ENCODE measurements at places on chromosomes 4 and X. TPM values are rescaled to one million over a fixed set of nuclear protein-coding genes. Genes with fewer than 3 reads are reported as not detected.

DNA sequence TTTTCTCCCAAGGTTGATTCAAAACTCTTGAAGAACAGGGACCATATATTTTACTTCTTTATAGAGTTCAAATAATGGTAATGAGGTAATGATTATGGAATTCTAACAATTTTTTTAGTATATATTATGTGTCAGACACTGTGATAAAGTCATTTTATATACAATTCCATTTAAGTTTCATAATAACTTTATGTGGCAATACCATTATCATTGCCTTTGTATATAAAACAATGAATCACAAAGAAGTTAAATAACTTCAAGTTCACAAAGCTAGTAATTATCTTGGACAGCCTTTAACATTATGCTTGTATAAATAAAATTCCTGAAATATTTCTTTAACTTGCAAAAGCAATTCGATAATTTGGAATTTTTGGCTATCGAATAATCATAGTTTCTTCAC lies 20.6 kb downstream of the MAGEC1 start:
- no peak for DNase-seq

- DNase-seq, result no peak
Measured at GRCh38 chr4:82559735-82560120, 2.1 kb downstream of the TMEM150C start.

- no peak for DNase-seq
Measured at GRCh38 chrX:40755291-40756249, 20.2 kb upstream of the MED14 start.

DNA sequence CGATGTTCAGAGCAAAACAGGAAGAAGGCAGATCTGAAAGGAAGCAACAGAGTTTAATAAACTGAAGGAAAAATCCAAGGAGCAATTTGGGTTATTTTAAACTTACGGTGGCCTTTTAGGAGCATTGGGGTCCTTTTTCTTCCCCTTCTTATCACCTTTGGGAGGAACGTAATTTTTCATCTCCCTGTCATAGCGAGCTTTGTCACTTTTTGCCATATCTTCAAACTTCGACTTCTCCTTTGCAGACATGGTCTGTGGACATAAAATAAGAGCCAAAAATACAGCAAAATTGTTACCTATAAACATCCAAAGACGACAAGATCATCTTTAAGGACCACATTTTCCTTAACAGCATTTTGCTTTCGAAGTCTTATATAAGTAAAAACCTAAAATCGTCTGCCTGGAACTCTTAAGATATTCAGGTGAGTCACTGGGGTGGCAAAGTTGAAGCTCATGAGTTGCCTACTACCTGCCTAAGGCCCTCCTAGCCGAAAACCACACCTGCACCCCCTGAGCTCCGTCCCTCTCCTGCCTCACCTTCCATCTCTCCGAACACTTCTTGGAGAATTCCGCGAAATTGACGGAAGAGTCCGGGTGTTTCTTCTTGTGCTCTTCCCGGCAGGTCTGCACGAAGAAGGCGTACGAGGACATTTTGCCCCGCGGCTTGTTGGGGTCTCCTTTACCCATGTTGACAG lies 1.0 kb downstream of the HMGB2 start:
- peak; percentile 44 for DNase-seq

Gene CFAP47
- polyA plus RNA-seq, result not detected

GRCh38 chrX:122622795-122623194 lies 561.3 kb upstream of the GRIA3 start:
- no peak for DNase-seq

GRCh38 chr4:38762560-38762959 lies 20.2 kb downstream of the TLR10 start:
- no peak for DNase-seq

- DNase-seq, result no peak
Measured at GRCh38 chrX:18297251-18297650, 57.2 kb downstream of the SCML2 start.

DNA sequence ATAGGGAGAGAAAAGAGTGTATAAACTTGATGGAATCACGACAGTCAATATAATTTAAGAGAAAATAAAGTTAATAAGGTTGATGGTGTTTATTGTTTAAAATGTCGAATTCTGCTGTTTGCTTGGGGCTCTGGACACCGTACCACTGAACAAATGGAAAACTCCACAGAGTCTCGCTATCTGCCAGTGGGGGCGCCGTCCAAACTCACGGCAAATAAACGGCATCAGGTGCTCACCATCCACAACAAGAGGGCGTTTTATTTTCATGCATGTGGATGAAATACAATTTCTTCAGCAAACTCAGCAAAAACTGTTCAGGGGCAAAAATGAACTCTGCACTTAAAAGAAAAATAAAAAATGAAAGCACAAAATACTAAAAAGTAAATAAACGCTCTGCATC lies 46.6 kb upstream of the FAM47C start:
- DNase-seq, result no peak

GRCh38 chr4:128782875-128783614 lies 26.5 kb upstream of the JADE1 start:
- no peak for DNase-seq

DNA sequence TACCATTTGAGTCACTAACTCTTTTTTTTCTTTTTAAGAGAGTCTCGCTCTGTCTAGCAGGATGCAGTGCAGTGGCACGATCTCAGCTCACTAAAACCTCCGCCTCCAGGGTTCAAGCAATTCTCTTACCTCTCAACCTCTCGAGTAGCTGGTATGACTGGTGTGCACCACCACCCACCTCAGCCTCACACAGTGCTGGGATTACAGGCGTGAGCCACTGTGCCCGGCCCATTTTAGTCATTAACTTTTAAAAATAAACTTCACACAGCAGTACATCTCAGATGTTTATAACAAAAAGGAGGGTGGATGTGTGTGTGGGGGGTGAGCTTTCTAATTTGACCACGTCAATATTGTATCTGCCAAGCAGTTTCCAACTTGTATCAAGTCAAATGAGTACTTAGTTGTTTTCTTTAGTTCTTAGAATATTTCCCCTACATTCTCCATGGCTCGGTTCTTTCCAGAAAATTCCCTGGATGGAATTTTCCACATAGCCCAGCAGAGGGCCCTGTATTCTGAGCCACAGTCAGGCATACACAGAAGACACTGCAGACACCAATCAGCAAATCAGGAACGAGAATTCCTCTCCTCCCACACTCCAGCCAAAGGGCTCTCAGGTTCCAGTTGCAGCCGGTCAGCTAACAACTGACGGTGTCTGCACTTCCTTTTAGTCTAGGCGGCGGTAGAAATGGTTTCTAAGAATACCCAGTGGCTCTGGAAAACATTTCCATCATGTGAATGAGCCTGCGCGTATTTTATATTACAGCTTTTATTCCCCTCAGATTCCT lies 20.1 kb upstream of the ARAF start:
- DNase-seq, result peak; percentile 87

- DNase-seq, result no peak
Measured at GRCh38 chrX:112630187-112630586, 49.6 kb downstream of the LHFPL1 start.

DNA sequence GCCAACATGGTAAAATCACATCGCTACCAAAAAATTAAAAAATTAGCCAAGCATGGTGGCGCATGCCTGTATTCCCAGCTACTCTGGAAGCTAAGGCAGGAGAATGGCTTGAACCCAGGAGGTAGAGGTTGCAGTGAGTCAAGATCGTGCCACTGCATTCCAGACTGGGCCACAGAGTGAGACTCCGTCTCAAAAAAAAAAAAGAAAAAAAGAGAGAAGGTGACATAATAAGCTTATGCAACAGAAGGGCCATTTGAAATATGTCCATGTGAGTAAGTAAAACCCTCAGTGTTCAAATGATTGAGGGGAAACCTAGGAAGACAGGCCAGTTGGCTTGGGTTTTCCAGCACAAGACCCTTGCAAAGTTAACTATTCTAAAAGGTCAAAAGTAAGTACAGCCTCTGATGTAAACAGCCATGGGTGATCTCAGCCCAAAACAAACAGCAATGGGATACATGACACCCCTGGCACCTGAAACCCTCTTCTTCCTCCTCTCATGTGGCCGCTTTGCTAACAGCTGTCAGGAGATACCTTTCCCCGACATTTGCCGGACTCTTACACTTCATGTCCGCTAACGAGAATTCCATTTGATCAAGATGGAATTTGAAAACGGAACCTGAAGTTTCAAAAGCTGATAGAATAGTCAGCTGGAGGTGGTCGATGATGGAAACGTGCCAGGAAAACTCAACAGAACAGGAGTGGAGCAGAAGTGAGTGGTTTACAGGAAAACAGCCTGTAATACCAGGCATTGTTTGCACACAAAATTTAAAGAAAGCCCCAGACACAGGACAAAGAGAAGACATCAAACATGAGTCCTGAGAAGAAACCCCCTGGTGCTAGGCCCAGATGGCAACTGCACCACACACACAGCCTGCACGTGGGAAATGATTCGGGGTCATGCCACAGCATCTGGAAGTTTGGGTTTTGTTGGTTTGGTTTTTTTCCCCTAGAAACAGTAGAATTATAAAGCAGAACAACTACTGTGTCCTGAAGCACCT lies 93.0 kb upstream of the STS start:
- DNase-seq, result no peak

Gene CT45A10
- not detected for polyA plus RNA-seq

- no peak for DNase-seq
Measured at GRCh38 chrX:38402118-38402517, 49.7 kb downstream of the OTC start.

Gene CLDN22
- 0.06 TPM for polyA plus RNA-seq

Gene DCX
- 0.34 TPM for polyA plus RNA-seq

Gene SPARCL1
- 354 TPM for polyA plus RNA-seq

DNA sequence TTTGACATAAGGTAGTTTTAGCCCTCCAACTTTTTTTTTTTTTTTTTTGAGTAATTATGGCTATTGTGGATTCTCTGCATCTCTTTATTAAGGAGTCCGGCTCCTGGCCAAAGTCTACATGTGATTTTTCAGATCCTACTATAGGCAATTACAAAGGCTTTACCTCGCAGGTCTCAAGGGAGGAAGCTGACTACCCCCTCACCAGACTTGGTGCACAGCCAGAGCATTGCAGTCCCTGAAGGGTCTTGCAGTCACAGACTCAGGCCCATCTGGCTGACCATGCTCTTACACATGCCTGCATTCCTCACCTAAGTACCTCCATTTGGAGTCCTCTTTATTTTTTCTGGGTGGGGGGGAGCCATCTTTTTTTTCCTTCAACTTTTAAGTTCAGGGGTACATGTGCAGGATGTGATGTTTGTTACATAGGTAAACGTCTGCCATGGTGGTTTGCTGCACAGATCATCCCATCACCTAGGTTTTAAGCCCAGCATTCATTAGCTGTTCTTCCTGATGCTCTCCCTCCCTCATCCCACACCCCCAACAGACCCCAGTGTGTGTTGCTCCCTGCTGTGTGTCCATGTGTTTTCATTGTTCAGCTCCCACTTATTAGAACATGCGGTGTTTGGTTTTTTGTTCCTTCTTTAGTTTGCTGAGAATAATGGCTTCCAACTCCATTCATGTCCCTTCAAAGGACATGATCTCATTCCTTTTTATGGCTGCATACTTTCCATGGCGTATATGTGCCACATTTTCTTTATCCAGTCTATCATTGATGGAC lies 88.4 kb upstream of the STIM2 start:
- DNase-seq, result no peak

- DNase-seq, result no peak
Measured at GRCh38 chr4:101074326-101074725, 273.0 kb downstream of the PPP3CA start.

All from small intestine (tissue), 16 donors.